ENCODE measurements at places on chromosomes 7 and 10.

DNA sequence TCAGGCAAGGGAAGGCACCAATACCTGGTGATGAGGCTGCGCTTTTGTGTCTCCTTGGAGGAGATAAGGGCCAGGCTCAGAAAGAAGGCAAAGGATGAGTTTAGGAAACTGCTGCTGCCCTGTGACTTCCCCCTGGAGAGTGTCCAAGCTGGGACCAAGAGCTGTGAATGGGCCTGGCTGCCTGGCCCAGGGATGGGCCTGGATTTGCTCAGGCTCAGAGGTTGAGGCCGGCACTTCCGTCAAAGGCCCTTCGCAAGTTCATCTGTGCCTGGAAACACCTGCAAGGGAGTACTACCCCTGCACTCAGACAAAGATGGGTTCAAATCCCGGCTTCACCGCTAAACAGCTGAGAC lies 50.5 kb upstream of the NANOS1 start:
- DNase-seq, result no peak

- no peak for DNase-seq
Measured at GRCh38 chr10:121574519-121575166, 23.6 kb downstream of the FGFR2 start.

DNA sequence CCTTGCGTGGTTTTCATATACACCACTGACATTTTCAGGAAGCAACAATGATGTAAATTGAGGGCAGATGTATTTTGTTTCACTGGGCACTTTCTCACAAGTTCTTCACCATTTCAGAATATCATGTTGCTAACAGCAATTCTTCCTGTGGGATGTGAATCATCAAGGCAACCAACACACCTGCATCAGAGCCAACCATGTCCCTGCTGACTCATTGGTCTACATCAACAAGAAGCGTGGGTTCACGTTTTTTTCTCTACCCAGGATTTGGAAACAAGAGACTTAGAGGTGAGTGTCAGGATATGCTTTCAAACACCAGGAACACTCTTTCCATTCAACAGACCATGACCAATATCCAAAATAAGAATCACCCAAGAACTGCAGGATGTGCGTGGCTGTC lies 203.9 kb downstream of the TEX36 start:
- DNase-seq, result no peak

GRCh38 chr10:63477927-63478326 lies 12.2 kb upstream of the JMJD1C start:
- no peak for DNase-seq

DNA sequence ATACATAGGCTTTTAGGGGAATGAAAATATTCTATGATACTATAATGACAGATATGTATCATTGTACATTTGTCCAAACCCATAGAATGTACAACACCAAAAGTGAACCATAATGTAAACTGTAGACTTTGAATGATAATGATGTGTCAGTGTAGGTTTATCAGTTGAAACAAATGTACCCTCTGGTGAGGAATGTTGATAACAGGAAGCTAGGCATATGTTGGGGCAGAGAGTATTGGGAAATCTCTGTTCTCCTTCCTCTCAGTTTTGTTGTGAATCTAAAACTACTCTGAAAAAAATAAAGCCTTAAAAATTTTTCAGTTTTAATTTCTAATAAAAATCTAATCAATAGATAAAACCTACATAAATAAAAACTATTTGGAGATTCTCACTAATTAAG lies 36.9 kb downstream of the C1GALT1 start:
- no peak for DNase-seq

GRCh38 chr10:71978476-71978875 lies 14.3 kb downstream of the CHST3 start:
- DNase-seq, result no peak

- DNase-seq, result no peak
Measured at GRCh38 chr7:135857519-135858274, 109.1 kb upstream of the FAM180A start.

GRCh38 chr7:131656980-131657723 lies 100.7 kb upstream of the PODXL start:
- DNase-seq, result no peak

GRCh38 chr7:116548506-116548905 lies 23.7 kb downstream of the CAV1 start:
- DNase-seq, result no peak

DNA sequence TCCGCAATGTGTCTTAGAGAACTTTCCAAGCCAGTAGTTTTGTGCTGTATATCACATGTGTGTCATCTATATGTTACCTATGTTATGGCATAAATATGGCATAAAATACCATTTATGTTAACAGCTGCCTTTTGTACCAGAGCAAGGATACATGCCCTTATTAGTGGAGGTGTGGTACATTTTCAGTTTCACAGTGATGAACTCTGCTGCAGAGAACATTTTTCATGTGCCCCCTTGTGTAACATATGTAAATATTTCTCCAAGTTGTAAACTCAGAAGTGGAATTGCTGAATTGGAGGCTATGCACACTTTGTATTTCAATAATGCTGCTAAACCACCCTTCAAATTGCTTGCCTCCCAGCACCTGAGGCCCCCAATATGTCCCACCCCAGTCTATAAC lies 31.9 kb upstream of the CRHR2 start:
- DNase-seq, result no peak

GRCh38 chr7:105905209-105905909 lies 29.0 kb upstream of the ATXN7L1 start:
- DNase-seq, result no peak

- DNase-seq, result no peak
Measured at GRCh38 chr10:108036265-108036664, 871.8 kb upstream of the SORCS1 start.

Measured in brain pericyte (primary cell).